ENCODE measurements at places on chromosomes 3 and 15.

GRCh38 chr15:64024172-64025050 is 21.9 kb downstream of the DAPK2 start:
- DNase-seq = no peak

DNA sequence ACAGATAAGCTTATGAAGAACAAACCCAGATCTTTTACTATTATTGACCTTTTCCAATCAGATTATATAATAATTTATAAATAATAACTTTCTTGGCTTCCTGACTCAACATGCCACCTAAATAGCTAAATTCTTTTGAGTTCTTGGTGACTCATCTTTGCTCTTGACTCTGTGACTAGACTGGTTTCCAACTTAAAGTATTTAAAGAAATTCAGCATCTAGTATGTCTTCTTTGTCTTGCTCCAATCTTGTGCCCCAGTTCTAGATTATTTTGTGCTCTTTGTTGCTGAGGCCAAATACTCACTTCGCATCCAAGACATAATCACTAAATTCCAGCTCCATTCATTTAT is 483.2 kb upstream of the TBL1XR1 start:
- DNase-seq = no peak

DNA sequence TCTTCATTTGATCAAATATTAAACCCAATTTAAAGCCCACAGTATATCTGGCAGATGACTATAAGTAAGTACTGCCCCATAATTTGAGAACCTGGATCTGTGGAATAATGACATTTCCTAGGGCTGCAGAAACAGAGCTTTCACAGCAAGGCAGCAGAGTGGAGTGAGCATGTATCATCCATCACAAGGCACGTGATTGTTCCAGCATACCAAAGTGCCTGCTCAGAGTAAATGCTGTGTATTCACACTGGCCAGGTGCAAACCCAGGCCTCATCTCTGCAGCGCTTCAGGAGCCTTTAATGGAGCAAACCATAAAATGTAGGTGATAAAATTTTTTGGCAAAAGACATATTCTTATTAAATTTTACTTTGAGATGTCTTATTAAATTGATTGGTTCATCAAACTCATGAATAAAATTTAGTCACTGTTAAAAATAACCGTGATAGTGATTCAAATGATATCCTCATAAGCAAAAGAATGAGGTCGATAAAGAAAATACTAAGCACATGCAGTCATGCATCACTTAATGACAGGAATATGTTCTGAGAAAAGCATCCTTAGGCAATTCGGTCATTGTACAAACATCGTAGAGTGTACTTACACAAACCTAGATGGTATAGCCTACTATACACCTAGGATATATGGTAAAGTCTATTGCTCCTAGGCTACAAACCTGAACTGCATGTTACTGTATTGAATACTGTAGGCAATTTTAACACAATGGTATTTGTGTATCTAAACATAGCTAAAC is 99.3 kb upstream of the SLC24A5 start:
- no peak for DNase-seq

- DNase-seq = no peak
Observed at GRCh38 chr3:152832046-152832445, 2.9 kb upstream of the P2RY1 start.

Measured in activated CD8-positive, alpha-beta memory T cell treated with anti-CD3 and anti-CD28 coated beads for 1 hour (primary cell).